Colonic mucosa (tissue), 4 donors: ENCODE measurements at places on chromosomes 4 and X. TPM values are rescaled to one million over a fixed set of nuclear protein-coding genes. Genes with fewer than 3 reads are reported as not detected.

- no peak for DNase-seq
Observed at GRCh38 chrX:43644124-43644701, 11.9 kb upstream of the MAOA start.

- no peak for DNase-seq
Observed at GRCh38 chr4:44132526-44132925, 316.1 kb downstream of the KCTD8 start.

Gene GAGE12D
- total RNA-seq: not detected

GRCh38 chr4:36308150-36308549, 26.7 kb downstream of the DTHD1 start:
- DNase-seq: no peak

Gene HERC5
- 0.79 TPM for total RNA-seq

- DNase-seq: no peak
Observed at GRCh38 chr4:184424993-184425758, 49.2 kb downstream of the IRF2 start.

- DNase-seq: no peak
Observed at GRCh38 chr4:185640811-185641675, 105.7 kb upstream of the PDLIM3 start.

DNA sequence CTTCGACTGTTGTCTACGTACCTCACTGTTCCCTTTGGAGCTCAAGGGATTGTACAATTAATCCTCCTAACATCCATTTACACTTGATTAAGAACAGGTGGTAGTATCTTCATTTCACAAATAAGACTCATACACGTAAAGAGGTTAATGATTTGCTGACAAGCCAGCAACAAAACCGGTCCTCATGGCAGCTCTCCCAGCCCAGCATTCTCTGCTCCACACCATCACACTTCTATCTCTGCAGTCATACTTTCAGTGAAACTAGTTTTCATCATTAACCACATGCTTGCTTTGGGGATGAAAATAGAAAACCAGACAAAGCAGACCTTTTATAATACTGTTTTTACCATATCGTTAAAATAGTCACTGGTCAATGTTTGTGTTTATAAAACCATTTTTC, 28.7 kb upstream of the CASK start:
- DNase-seq: no peak

GRCh38 chr4:25092139-25092538, 61.4 kb upstream of the LGI2 start:
- no peak for DNase-seq

DNA sequence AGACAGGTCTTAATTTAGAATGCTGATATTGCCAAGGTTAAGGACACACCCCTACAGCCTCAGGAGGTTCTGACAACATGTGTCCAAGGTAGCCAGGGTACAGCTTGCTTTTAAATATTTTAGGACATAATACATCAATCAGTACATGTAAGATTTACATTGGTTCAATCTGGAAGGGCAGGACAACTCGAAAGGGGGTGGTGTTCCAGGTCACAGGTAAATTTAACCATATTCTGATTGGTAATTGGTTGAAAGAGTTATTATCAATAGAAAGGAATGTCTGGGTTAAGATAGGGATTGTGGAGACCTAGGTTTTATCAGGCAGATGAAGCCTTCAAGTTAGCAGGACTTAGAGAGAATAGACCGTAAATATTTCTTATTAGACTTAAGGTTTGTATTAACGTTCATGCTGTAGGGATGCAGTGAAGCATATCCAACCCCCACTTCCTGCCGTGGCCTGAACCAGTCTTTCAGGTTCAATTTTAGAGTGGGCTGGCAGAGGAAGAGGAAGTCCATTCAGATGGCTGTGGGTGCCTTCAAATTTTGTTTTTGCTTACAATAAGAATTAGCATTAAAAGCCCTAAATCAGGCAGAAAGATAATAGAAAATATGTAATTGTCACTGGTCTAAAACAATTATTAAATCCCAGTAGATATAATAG, 136.5 kb upstream of the GALNTL6 start:
- no peak for DNase-seq

- no peak for DNase-seq
Observed at GRCh38 chr4:139839403-139840031, 173.9 kb downstream of the MGST2 start.

Gene NAP1L5
- 2.4 TPM for total RNA-seq

Gene ADGRG2
- 0.24 TPM for total RNA-seq

Gene SOX3
- total RNA-seq: not detected

DNA sequence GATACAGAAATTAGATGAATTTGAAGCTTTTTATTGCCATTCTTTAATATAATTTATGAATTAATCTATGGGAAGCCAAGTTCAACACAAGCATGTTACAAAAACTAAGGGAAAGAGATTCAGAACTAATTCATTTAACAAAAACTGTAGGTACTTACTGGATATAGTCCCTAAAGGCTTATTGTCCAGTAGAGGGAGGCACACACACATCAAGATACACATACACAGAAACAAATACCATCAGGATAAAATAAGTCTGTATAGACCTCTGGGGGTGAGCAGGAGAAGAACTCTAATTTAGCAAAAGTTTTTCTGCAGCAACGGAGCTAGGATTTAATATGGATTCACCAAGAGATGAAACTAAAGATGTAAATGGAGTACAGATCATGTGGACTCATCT, 83.0 kb upstream of the IL13RA1 start:
- no peak for DNase-seq

Gene CLNK
- not detected for total RNA-seq

Gene IL21
- not detected for total RNA-seq

Gene GAGE2A
- not detected for total RNA-seq

- DNase-seq: no peak
Observed at GRCh38 chr4:24089851-24090534, 200.1 kb upstream of the PPARGC1A start.

Gene IQSEC2
- total RNA-seq: 26.1 TPM

GRCh38 chr4:83146841-83147240, 32.3 kb upstream of the PLAC8 start:
- no peak for DNase-seq

DNA sequence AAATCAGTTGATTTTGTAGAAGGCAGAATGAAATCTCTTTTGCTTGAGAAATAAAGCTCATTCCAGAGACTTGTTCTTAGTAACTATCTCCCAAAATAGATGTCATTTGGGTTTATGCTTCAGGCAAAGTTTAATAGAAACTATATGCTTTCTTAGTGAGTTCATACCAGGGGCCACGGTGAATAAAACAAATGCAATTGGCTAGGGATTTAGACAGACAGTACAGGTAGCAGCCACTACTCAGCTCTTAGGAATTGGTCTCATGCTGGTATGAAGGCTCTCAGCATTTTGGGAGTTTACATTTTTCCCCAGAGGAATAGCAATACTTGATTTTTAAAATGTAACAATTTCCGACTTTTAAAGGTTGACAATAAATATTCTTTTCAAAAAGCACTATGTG, 27.0 kb downstream of the GYPA start:
- DNase-seq: no peak
